ENCODE measurements at places on chromosomes 3 and 15. TPM values are rescaled to one million over a fixed set of nuclear protein-coding genes. Genes with fewer than 3 reads are reported as not detected.

GRCh38 chr3:47036145-47036544 is 56.7 kb downstream of the NBEAL2 start:
- no peak for DNase-seq

DNA sequence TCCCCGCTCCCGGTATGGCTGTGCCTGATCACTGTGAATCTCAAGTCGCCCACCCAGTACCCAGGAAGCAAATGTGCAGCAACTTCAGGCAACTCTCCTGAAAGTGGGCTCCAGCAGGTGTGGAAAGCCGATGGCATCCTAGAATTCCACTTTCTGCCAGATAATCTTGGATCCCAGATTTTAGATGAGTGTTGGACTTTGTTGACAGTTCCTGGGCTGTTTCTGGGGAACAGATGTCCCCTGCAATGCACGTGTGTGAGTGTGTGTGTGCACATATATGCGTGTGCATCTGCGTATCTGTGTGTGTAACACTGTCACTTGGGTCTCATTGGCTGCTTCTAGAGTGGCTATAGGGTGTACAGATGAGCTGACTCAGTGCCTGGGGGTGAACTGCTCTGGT is 59.0 kb downstream of the FEM1B start:
- no peak for DNase-seq

- no peak for DNase-seq
Measured at GRCh38 chr3:165837058-165837525, at the start of gene BCHE. TSS of gene BCHE (minus strand) at chr3:165837423. CDS start at chr3:165831033, 6,390 bp downstream.

GRCh38 chr3:100970477-100970990 is 22.7 kb downstream of the ABI3BP start:
- no peak for DNase-seq

GRCh38 chr15:70375006-70375431 is 277.3 kb upstream of the TLE3 start:
- DNase-seq = no peak

DNA sequence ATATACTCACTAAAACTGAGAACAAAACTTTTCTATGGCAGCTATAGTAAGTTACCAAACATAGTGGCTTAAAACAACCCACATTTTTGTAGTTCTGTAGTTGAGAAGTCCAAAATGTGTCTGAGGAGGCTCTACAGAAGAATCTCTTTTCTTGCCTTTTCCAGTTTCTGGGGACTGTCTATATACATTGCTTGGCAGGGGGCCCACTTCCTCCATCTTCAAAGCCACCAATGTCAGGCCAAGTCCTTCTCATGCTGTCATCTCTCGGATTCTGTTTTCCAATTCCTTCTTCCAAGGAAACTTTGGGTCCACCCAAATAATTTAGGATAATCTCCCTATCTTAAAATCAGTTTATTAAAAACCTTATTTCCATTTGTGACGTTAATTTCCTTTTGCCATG is 92.7 kb downstream of the DLG1 start:
- no peak for DNase-seq

DNA sequence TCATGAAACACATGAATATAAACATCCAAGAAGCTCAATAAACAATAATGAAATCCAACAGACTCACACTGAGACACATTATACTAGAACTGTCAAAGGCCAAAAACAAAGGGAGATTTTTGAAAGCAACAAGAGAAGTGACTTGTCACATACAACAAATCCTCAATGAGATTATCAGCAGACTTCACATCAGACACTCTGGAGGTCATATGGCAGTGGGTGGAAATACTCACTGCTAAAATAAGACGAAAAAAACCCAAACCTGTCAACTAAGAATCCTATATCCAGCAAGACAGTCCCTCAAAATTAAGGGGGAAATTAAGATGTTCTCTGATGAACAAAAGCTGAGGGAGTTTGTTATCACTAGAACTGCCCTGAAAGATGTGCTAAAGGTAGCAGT is 125.4 kb upstream of the MELTF start:
- DNase-seq = no peak

DNA sequence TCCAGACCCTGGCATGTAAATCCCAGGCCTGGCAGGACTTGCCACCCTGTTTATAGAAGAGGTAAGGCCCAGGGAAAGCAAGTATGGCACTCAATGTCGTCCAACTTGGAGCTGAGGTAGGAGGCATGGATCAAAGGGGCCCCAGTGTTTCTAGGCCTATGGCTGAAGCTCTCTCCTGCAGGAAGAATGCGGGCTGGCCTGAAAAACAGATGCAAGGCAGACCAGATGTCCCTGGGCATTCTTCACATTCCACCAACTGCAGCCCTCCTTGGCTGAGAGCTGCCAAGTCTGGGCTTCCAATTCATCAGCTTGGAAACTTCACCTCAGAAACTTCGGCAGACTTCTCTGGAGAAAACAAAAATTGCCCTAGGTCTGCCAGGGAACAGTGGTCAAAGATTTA is 22.2 kb downstream of the MESD start:
- DNase-seq = no peak

DNA sequence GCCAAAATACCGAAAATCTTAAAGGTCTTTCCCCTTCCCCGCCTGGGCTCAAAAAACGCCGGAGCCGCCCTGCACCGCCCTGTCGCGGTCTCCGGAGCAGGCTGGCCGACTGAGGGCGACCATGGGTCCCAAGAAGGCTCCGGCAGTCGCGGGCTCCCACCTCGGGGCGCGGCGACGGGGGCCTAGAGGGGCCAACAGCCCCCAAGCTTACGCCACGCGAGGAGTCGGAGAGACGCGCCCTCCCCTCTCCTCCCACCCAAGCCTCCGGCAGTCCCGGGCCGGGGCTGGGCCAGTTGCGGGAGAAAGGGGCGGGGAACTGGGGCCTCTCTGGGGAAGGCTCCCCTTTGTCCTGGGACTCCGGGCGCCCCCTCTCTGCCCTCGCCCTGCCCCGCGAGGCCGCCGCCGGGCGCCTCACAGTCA is 69.2 kb downstream of the GOLGA8B start:
- DNase-seq = peak; percentile 49

DNA sequence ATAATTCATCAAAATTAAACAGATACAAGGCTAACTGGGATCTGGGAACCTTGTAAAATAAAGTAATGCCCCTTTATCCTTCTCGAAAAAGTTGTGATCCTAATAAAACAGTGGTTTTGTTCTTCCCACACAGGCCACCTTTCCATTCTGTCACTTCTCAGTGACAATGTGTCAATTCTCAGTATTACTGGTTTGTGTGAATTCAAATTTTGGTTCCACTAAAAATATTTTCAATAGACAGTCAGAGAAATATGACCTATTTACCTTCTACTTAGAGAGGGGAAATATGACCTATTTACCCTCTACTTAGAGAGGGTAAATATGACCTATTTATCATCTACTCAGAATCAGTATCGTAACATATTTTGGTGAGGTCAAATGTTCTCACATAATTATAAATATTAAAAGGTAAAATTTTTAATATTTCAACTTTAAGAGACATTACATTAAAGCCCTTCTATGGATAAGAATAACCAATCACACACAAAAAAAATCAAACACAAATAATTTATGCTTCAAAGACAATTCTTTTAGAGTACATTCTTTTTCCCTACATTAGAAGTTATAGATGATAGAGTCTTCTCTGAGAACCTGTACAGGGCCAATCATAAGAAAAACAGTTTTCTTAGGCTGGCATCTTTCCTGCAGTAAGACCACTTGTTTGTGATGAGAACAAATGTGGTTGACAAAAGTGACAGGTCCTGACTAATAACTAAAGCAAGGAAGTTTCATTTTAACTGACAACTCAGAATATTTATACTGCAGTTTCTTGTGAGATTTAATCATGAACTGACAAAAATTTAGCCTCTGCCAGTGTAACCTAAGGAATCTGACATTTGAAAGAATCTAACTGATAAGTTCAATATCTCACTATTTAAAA is 323.3 kb downstream of the DIPK2A start:
- DNase-seq = no peak

DNA sequence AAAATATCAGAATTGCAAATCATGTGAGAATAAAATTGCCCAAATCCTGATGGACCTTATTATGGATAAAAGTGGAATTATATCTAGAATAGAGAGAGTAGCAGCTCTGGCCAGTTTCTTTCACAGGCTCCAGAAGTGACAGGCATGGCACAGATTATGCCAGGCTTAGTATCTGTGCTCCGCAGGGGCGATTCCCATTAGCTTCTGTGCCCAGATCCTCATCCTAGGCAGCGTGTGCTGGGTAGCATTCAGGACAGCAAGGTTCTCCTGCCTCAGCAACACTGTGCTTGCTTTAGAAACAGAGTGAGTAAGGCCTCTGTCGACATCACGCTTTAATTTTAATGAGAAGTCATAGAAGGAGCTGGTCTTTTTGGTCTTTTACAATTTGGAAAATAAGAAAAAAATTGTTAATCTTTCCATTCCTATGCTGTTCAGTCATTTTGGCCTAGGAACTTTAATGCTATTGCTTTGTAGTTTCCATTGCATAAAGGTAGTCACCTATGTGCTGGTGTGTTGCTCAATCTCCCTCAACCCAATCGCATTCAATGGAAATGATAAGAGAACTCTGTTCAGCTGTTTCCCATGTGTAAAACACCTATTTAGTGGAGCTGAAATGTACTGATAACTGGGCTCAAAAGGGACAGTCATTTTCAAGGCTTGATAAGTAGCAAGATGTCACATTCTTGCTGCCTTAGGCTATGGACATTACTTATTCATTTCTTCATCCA is 770.1 kb downstream of the AGBL1 start:
- no peak for DNase-seq

- DNase-seq = no peak
Measured at GRCh38 chr3:71055257-71056001, 528.1 kb downstream of the FOXP1 start.

DNA sequence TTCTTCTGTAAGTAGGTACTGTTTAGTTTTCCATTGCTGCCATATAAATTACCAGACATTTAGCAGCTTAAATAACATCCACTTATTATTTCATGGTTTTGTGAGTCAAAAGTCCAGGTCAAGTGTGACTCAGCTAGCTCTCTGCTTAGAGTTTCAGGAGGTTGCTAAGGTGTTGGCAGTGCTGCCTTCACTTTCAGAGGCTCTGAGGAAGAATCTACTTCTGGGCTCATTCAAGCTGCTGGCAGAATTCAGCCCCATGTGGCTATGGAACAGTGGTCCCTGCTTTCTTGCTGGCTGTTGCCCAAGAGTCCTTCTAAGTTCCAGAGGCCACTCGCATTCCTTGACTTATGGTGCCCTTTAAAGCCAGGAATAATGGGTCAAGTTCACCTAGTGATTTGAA is 4.5 kb downstream of the CFAP44 start:
- no peak for DNase-seq

DNA sequence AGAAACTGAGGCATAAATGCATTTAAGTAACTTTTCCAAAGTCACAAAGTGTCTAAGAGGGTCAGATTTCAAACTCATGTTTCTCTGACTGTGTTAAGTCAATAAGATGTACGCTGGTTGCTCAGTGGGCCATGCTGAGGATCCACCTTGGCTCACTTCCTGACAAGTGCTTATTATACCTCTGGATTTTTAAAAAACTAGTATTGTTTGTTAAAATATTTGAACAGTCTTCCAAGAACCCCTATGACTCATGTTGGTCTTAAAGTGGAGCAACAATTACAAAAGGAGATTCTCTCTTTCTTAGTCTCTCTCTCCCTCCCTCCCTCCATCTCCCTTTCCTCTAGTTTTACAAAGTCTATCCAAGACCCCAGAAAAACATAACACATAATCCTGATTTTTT is 1050.2 kb downstream of the AGBL1 start:
- no peak for DNase-seq

DNA sequence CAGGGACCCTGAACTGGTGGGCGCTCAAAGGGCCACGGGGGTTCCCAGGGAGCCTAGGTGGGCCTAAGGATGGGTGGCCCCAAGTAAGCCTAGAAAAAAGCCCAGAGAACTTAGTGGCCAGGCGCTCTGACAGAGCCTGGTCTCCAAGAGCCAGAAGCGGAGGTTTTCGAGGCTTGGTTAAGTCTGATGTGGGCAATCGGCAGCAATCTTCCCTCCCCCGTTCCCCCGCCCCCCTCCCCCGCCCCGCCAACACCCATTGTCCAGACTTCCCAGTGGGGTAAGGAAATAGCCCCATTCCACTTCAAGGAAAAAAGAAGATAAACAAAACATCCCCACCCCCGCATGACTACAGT is 6.7 kb downstream of the EOMES start:
- DNase-seq = no peak

DNA sequence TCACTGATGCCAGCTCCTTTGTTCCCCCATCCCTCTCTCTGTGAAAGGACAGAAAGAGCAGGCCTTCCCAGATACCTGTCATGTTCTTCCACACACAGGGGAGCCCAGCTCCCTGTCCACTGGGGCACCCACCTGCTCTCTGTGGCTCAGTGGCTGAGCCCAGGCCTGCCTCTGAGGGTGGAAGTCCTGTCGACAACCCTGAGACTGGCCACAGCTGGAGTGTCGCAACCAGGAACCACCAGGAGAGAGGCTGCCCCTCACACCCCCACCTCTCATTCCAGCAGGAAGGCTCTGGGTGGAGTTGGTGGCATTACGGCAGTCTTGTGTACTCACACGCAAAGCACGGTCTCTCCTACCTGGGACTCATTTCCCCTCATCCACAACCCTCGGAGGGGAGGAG is 66.3 kb downstream of the MEGF11 start:
- DNase-seq = no peak

DNA sequence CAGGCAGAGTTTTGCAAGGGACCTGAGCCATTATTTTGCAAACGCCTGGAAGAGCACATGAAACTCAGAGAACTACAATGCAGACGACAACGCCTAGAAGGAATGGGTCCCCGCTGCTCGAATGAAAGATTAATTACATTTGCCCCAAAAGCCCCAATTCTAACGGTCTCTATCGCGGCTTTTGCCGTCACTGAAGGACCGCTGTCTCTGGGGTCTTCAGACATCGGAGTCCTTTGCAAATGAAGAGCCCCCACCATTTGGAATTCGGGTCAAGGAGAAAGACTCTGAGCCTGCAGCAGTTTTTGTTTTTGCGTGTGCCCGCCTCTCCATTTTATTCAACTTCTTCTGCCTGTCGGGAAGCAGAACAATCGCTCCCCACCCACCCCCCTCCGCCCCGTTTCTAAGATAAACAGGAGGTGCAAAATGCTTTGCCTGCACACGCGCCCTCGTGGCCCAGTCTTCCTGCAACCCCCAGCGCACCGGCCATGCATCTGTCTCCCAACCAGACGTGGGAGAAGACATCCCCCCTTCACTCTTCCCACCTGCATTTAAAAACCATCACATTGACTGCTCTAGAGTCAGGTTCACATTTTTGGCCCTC is 13.5 kb downstream of the SOX2 start:
- no peak for DNase-seq

- no peak for DNase-seq
Measured at GRCh38 chr15:29182590-29182989, 87.0 kb downstream of the NSMCE3 start.

GRCh38 chr3:173395412-173396181 is 1.9 kb upstream of the NLGN1 start:
- peak; percentile 23 for DNase-seq

GRCh38 chr3:34185301-34185700 is 386.9 kb downstream of the PDCD6IP start:
- DNase-seq = no peak

- DNase-seq = no peak
Measured at GRCh38 chr3:189839576-189839975, 208.4 kb downstream of the TP63 start.

FOXB1 gene
- polyA plus RNA-seq = not detected

ISLR2 gene
- not detected for polyA plus RNA-seq

ATP2B2 gene
- not detected for polyA plus RNA-seq

NDN gene
- polyA plus RNA-seq = 2.4 TPM

NAALADL2 gene
- 0.88 TPM for polyA plus RNA-seq

MYH15 gene
- 0.19 TPM for polyA plus RNA-seq

GPR149 gene
- polyA plus RNA-seq = not detected

TLR9 gene
- not detected for polyA plus RNA-seq

CHL1 gene
- polyA plus RNA-seq = not detected
